ENCODE measurements at places on chromosomes 2 and 18. TPM values are rescaled to one million over a fixed set of nuclear protein-coding genes. Genes with fewer than 3 reads are reported as not detected.

Gene C2orf15
- not detected for total RNA-seq

Gene COLEC11
- not detected for total RNA-seq

Gene NOSTRIN
- total RNA-seq = not detected

Gene RAB27B
- 0.88 TPM for total RNA-seq

Gene PRSS56
- not detected for total RNA-seq

Gene RASGRP3
- total RNA-seq = 11.6 TPM

DNA sequence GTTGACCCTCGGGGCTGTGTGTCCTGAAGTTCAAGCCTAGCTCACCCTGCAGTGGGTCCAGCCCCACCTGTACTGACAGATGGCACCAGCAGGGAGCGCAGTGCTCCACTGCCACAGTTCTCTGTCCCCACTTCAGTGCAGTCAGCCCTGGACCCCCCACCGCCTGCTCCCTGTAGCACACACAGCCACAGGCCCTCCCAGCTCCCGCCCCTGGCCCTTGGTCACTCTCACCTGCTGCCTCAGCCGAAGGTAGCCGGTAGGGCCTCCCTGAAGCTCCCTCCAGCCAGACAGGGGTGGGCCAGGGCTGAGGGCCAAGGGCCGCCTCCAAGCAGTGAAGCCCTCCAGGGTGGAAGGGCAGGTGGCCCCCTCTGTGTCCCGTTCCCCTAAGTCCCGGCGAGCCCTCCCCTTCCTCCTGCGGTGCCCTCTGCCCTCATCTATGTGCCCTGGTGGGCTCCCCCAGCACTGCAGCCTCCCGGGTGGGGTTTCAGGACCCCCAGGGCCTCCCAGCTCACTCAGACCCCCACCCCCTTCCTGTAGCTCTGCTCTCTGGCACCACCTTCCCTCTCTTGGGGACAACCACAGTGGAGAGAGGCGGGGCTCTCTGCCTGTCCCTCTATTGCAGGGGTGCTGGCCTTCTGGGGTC lies 10.8 kb upstream of the ALPP start:
- H3K27ac ChIP-seq = no peak overlapping the region
- peaks cover 10% of the 10 kb centered on the region for H3K4me1 ChIP-seq
- DNase-seq = no peak

- H3K4me3 ChIP-seq = no peak overlapping the region
- no peaks in the 10 kb centered on the region for H3K27me3 ChIP-seq
- no peak for DNase-seq
These were observed 72.7 kb downstream of the ANKRD12 start for GRCh38 chr18:9209279-9209678.

DNA sequence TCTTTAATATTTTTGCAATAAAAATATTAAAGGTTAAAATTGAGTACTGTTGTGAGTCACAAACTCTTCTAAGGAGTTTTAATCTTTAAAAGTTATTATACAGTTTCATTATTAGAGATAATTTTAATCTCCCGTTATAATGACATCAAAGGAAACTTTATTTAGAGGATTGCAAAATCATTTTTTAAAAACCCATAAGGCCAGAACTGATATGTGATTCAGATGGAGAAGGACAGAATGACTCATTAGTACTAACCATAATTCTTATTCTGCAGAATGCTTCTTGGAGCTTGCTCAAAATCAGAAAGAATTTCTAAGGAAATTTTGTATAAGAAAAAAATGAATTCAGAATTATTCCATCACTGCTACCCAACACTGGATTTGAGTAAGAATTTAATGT lies 12.5 kb upstream of the HNRNPLL start:
- H3K27ac ChIP-seq = no peak overlapping the region
- no peak overlapping the region for H3K4me3 ChIP-seq
- no peaks in the 10 kb centered on the region for H3K36me3 ChIP-seq
- peaks cover 8% of the 10 kb centered on the region for H3K4me1 ChIP-seq
- no peaks in the 10 kb centered on the region for H3K27me3 ChIP-seq
- no peak for DNase-seq

DNA sequence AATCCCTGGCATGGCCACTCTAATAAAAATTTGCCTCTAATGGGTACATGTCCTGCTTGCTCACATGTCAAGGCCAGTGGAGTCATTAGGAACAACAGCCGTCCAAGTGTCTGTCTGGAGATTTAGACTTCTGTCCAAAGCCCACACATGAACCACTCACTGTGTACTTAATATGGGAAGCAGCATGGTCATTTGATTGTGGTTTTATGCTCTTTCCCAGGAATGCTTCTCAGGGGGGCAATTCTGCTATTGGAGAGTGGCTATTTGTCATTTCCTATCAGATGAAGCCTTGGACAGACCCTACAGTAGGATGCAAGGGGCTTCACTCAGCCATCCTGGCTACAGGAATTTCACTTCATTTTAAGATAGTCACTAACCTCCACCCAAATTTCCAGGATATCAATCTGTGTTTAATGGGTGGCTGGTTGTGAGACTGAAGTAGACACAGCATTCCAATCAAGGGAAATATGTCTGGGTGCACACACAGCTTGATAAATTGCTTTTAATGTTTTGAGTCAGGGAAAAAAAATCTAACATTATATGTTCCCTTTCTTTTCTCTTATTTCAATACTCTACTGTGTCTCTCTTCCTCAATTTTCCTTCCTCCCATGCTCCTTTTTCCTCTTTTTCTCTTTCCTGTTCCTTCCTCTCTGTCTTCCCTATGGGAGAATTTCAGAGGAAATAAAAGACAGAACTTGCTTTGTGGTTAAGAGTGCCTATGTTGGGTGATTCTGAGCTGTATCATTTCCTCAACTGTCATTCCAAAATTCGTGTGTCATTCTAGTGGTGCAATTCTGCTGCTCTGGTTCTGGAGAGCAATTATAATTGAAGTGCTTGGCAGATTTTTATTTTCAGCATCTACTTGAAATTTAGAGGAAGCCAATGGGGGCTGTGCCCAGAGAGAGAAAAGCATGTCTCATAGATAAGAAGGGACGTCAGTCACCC lies 320.1 kb downstream of the OSR1 start:
- H3K27ac ChIP-seq = peak overlapping the region; percentile 82
- H3K4me1 ChIP-seq = peaks cover 24% of the 10 kb centered on the region
- H3K27me3 ChIP-seq = no peaks in the 10 kb centered on the region
- no peak overlapping the region for H3K4me3 ChIP-seq
- peak; percentile 49 for DNase-seq

- no peaks in the 10 kb centered on the region for H3K36me3 ChIP-seq
- H3K4me3 ChIP-seq = no peak overlapping the region
- no peak for DNase-seq
- no peaks in the 10 kb centered on the region for H3K27me3 ChIP-seq
These were observed 140.8 kb upstream of the SERTAD2 start for GRCh38 chr2:64794426-64794995.

DNA sequence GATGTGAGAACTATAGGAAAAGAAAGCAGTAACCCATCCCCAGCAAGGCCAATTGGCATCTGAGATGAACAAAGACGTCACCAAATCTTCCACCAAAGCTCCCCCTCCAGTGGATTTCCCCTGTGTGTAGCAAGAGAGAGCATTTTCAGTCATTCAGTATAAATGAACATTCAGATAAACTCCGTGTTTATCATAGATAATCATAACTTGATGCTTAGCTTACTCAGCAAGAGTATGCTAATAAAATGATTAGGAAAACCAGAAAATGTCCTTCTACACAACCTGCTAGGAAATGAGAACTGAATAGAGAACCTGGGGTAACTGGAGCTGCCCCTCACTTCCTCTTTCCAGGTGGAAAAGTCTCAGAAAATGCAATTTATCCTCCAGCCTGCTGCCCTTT lies 198.0 kb upstream of the CCDC150 start:
- H3K4me3 ChIP-seq = no peak overlapping the region
- no peaks in the 10 kb centered on the region for H3K36me3 ChIP-seq
- no peak overlapping the region for H3K27ac ChIP-seq
- H3K4me1 ChIP-seq = no peaks in the 10 kb centered on the region
- no peaks in the 10 kb centered on the region for H3K27me3 ChIP-seq
- no peak for DNase-seq

GRCh38 chr2:52145005-52145404 lies 1113.1 kb upstream of the NRXN1 start:
- no peaks in the 10 kb centered on the region for H3K36me3 ChIP-seq
- no peak for DNase-seq
- H3K4me3 ChIP-seq = no peak overlapping the region
- no peak overlapping the region for H3K27ac ChIP-seq
- no peaks in the 10 kb centered on the region for H3K4me1 ChIP-seq
- 0 out of 2 replicates have a peak, but pooled peaks cover 3% of the 10 kb centered on the region for H3K27me3 ChIP-seq

- no peak overlapping the region for H3K27ac ChIP-seq
- no peak for DNase-seq
- H3K4me1 ChIP-seq = no peaks in the 10 kb centered on the region
- no peaks in the 10 kb centered on the region for H3K36me3 ChIP-seq
- no peak overlapping the region for H3K4me3 ChIP-seq
- H3K27me3 ChIP-seq = peaks cover 31% of the 10 kb centered on the region
These were observed 2.8 kb downstream of the KCNG2 start for GRCh38 chr18:79800371-79801180.

DNA sequence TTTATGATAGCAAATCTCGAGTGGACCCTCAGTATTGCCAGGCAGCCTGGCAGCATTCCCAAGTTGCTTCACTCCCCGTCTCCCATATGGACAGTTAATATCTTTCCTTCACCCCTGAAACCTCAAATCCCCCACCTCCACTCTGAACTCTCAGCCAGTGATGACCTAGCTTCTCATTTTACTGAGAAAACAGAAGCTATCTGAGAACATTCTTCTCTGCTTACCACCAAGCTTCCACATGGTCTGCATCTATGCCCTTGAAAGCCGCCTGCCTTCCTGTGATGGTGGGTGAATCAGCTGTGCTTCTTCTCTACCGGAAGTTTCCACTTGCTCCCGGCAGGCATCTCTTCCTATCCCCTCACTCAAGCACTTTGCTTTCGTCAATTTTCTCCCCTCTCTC lies 529.2 kb downstream of the EPHA4 start:
- H3K36me3 ChIP-seq = no peaks in the 10 kb centered on the region
- no peaks in the 10 kb centered on the region for H3K27me3 ChIP-seq
- H3K4me3 ChIP-seq = no peak overlapping the region
- H3K27ac ChIP-seq = no peak overlapping the region
- DNase-seq = no peak
- no peaks in the 10 kb centered on the region for H3K4me1 ChIP-seq

- DNase-seq = no peak
- no peak overlapping the region for H3K27ac ChIP-seq
- H3K36me3 ChIP-seq = peaks cover 39% of the 10 kb centered on the region
- H3K27me3 ChIP-seq = no peaks in the 10 kb centered on the region
These were observed 169.2 kb downstream of the GLI2 start for GRCh38 chr2:120904830-120905234.

- peak overlapping the region; percentile 32 for H3K4me3 ChIP-seq
- peaks cover 3% of the 10 kb centered on the region for H3K36me3 ChIP-seq
- H3K4me1 ChIP-seq = peaks cover 38% of the 10 kb centered on the region
- peak; percentile 89 for DNase-seq
- no peaks in the 10 kb centered on the region for H3K27me3 ChIP-seq
These were observed 38.3 kb downstream of the ITGA6 start for GRCh38 chr2:172465417-172466334.

DNA sequence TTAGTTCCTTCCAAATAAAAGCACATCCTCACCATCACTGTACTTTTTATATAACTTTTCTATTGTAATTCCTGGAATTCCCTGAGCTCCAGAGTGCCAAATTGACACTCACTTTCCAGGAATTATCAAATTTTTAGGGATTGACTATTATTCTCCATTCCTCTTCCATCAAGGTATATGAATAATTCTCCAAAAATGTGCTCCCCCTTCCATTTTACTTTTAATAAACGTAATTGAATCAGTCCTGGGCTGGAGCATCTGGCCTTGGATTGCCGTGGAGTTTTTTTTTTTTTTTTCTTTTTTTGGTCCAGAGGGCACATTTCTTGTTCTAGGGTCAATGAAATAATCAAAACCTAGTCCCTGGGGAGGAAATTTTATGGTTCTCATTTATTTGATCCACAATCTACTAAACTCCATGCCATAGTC lies 304.3 kb downstream of the CDCA7 start:
- peak overlapping the region; percentile 84 for H3K27ac ChIP-seq
- H3K27me3 ChIP-seq = no peaks in the 10 kb centered on the region
- no peaks in the 10 kb centered on the region for H3K36me3 ChIP-seq
- no peak overlapping the region for H3K4me3 ChIP-seq
- DNase-seq = peak; percentile 48

- no peak overlapping the region for H3K4me3 ChIP-seq
- no peaks in the 10 kb centered on the region for H3K36me3 ChIP-seq
- H3K27ac ChIP-seq = no peak overlapping the region
- H3K27me3 ChIP-seq = no peaks in the 10 kb centered on the region
These were observed 20.2 kb upstream of the B3GNT2 start for GRCh38 chr2:62175728-62176127.

- H3K27ac ChIP-seq = no peak overlapping the region
- no peak overlapping the region for H3K4me3 ChIP-seq
These were observed 97.4 kb upstream of the ITGA6 start for GRCh38 chr2:172329774-172330671.

DNA sequence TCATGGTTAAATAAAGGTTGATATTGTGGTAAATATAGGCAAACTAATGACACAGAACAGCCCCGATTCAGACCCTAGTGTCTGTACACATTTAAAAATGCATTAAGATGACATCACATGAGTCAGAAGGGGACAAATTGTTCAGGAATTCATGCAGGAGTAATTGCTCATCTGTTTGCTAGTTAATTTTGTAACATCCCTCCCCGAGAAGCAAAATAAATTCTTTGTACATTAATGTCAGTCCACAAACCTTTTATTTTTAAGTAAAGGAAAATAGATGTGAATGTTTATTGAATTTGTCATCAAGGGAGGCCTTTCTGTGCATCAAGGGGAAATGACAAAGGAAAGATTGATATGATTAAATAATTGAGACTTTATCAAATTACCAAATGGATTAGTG lies 69.9 kb downstream of the SH3BP4 start:
- peak overlapping the region; percentile 81 for H3K27ac ChIP-seq
- peaks cover 41% of the 10 kb centered on the region for H3K36me3 ChIP-seq
- H3K4me1 ChIP-seq = peaks cover 66% of the 10 kb centered on the region
- no peak for DNase-seq
- no peaks in the 10 kb centered on the region for H3K27me3 ChIP-seq

- H3K36me3 ChIP-seq = peaks cover 23% of the 10 kb centered on the region
- no peaks in the 10 kb centered on the region for H3K27me3 ChIP-seq
- DNase-seq = no peak
- no peak overlapping the region for H3K27ac ChIP-seq
- H3K4me1 ChIP-seq = no peaks in the 10 kb centered on the region
These were observed 33.9 kb downstream of the NBAS start for GRCh38 chr2:15527074-15527739.

GRCh38 chr2:218319813-218320365 lies 27.6 kb upstream of the TMBIM1 start:
- no peak for DNase-seq
- H3K36me3 ChIP-seq = no peaks in the 10 kb centered on the region
- no peak overlapping the region for H3K27ac ChIP-seq
- H3K4me1 ChIP-seq = peaks cover 21% of the 10 kb centered on the region
- no peak overlapping the region for H3K4me3 ChIP-seq

All from SJSA1 (cell line).